ENCODE measurements at places on chromosomes 5 and 9.
A peak's percentile ranks its signal among the peaks of the same experiment; 100 is the strongest.

DNA sequence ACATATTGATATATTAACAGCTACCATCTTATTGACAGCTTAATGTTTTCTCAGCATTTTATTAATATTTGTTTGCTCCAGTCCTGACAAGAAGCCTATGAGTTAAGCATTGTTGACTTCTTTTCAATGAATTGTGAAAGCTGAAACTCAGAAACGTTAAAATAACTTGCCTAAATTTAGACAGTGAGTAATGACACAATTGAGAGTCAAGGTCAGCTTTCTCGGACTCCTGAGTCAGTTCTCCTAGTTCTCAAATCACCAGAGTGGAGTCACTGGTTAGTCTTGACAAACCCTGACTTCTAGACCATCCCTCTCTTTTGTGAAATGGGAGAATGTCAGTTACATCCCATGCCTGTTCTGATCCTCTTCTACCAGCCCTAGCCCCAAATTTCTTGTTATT, 222.7 kb upstream of the ACO1 start:
- no peak for DNase-seq

DNA sequence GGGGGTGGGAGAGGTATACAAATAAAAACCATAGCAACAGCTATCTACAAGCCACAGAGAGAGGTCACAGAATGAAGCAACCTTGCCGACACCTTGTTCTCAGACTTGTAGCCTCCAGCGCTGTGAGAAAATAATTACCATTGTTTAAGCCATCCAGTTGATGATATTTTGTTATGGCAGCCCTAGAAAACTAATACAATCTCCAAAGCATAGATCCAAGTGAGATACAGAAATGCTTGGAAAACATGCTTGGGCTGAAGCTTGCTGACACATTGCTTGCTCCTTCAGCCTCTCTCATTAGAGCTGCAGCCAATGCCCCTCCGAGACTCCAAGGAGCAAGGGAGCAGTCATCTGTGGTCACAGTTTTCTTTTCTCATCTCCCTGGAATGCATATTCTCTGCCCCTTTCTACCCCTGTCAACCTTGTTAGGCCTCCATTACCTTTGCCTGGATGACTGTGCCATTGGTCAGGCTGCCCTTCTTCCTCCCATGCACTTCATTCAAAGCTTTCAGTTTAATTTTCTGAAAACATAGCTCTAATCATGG, 401.4 kb upstream of the KLF4 start:
- DNase-seq = no peak

DNA sequence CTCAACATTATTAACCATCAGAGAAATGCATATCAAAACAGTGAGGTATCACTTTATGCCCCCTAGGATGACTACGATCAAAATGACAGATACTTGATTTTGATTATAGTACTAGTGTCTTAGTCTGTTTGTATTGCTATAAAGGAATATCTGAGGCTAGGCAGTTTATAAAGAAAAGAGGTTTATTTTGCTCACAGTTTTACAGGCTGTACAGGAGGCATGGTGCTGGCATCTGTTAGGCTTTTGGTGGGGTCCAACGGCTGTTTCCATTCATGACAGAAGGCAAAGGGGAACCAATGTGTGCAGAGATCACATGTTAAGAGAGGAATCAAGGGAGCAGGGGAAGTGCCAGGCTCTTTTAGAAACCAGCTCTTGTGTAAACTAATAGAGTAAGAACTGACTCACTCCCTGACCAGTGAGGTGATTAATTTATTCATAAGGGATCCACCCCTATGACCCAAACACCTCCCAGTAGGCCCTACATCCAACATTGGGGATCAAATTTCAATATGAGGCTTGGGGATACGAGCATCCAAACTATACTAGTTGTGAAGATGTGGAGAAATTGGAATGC, 16.0 kb upstream of the AFF4 start:
- peak; percentile 69 for DNase-seq

GRCh38 chr5:150506571-150507473, 1.1 kb upstream of the NDST1 start:
- no peak for DNase-seq

DNA sequence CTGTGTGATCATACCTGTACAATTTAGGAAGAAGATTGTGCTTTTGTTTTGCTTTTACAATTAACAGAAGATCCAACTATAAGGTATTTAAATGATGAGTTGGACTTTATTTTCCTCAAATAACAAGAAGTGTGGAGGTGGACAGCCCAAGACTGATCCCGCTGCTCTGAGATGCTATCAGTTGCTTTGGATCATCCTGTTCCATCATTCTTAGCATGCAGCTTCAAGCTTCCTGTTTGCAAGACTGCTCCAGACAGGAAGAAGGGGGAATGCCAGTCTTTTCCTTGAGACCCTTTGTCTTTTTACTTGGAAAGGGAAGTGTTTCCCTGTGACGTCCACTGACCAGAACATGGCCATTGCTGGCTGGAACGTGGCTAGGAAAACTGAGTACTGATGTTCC, 250.8 kb downstream of the ZSWIM6 start:
- no peak for DNase-seq

GRCh38 chr5:88145221-88145610, 123.4 kb downstream of the TMEM161B start:
- DNase-seq = no peak

- no peak for DNase-seq
These were observed 398.1 kb downstream of the EBF1 start for GRCh38 chr5:158701406-158702177.

- no peak for DNase-seq
These were observed 1.1 kb upstream of the FAM78A start for GRCh38 chr9:131277287-131277909.

DNA sequence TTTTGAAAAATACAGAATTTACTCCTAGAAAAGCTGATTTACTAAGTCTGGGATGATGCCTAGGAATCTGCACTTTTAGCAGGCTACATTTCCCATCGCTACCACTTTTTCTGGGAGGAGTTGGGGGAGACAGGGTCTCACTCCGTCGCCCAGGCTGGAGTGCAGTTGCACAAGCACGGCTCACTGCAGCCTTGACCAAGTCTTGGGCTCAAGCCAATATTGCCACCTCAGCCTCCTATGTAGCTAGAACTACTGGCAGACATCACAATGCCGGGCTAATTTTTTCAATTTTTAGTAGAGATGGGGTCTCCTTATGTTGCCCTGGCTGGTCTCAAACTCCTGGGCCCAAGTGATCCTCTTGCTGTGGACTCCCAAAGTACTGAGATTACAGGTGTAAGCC, 85.9 kb downstream of the NR6A1 start:
- no peak for DNase-seq

GRCh38 chr5:170632985-170633234, 129.1 kb downstream of the KCNIP1 start:
- DNase-seq = peak; percentile 27

DNA sequence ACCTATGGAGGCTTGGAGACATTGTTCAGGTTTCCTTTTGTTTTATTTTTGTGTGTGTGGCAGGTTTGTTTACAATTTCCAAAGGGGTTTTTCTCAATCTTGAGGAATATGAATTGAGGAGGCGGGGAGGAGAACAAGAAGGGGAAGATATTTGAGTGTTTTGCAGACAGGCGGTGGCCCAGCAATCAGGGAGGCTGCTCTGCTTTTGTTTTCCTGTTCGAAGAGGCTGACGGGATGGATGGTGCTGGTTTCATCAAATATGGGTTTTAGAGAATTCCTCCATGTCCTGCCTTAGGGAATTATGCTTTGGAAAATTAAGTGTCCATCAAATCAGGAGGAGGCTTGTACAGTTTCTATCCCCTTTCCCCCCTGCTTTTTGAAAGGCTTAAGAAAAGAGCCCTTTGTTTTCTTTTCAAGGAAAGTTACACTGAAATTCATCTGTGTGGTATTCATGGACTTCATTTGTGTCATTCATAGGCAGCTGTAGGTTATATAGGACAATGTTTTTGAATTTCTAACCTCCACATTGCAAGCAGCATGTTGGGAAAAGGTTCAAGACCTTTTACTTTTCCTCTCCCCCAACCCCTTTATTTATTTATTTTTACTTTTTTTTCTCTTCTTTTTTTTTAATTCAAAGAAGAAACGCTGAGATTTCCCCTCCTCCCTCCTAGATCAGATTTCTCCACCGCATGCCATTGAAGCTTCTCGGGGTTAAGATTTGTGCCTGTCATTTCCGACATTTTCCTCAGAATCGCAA, 107.4 kb downstream of the ZNF462 start:
- no peak for DNase-seq

GRCh38 chr5:54717459-54717858, 199.9 kb downstream of the SNX18 start:
- no peak for DNase-seq

Measured in CD14-positive monocyte (primary cell).